ENCODE measurements at places on chromosomes 7 and 10.

GRCh38 chr7:37445064-37445723, 3.5 kb downstream of the ELMO1 start:
- DNase-seq, result no peak

- DNase-seq, result no peak
These were observed 2.5 kb upstream of the UPK3B start for GRCh38 chr7:76507723-76508406.

GRCh38 chr7:29337546-29338116, 143.1 kb downstream of the CHN2 start:
- no peak for DNase-seq

- no peak for DNase-seq
These were observed 712 bp upstream of the CPVL start for GRCh38 chr7:29146888-29147609.

- DNase-seq, result no peak
These were observed 113.7 kb upstream of the DIP2C start for GRCh38 chr10:803041-803741.

DNA sequence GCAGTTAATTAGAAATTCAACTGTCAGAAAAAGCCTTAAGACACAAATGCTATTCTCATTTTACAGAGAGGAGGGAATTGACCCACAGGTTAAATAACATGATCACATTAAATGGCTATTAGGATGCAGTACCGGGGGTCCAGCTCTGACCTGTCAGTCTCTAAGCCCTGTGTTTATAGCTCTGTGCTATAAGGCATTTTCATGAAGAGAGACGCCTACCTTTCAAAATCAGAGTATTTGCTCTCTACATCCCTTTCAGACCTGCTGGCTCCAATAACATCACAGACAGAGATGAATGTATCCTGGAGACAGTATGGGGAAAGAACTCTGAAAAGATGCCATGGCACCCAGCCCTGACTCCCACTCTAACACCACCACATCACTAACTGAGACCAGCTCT, 189.9 kb upstream of the PRSS58 start:
- no peak for DNase-seq

- no peak for DNase-seq
These were observed 4.8 kb downstream of the LRRC18 start for GRCh38 chr10:48934672-48935501.
